Testis (tissue), 5 donors: ENCODE measurements at places on chromosomes 5 and 9. TPM values are rescaled to one million over a fixed set of nuclear protein-coding genes. Genes with fewer than 3 reads are reported as not detected.

The SDHA gene
- 96.9 TPM for total RNA-seq

DNA sequence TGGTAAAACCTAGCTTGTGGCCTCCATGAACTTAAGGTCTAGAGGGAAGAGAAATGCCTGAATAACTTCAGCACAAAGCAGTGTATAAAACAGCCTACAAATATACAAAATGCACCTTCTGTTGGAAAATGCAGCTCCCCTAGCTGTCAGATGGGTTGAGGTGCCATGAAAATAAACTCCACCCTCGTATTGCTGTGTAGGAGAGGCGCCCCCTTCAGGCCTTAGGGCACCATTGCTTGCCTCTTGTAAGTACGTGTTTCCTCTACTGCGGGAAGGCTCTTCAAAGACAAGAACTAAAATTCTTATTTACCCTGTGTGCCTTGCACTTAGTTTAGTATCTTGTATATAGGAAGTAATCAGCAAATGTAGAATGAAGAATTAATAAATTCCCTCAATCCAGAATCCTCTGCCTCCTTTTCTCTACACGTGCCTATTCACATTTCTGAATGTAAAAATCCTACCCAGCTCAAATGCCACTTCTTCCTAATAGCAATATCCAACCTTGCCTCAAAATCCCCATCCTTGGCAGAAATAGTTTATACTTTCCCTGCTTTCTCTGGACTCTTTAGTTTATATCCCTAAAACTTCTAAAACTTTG is 393.7 kb upstream of the PDE4D start:
- DNase-seq = peak; percentile 84

DNA sequence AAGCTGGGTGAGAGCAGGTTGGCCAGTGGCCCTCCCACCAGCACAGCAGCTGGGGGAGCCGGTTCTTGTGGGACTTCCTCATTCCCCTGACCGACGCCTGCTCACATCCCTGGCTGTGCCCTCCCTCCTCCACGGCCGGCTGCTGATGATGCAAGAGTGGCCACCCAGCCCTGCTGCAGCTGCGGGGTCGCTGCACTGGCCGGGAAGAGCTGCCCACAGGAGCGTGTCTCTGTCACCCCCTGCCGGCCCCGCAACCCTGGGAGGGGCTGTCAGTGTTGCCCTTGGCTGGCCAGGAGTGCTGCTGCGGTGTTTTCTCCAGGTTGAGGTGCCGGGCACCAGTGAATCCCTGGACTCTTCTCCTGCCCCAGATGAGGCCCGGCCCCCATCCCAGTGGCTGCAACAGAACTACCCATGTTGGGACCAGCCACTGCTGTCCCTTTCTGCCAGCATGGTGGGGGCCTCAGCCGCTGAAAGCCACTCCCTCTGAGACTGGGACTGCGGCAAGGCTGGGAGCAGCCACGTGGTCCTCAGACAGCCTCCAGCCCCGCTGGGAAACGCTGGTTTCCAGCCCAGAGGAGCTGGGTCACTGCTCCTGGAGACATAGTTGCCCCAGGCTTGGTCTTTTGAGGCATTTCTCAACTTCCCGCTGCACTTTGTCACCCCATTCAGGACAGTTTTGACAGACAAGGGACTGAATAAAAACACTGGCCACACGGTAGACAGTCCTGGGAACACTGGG is 739 bp downstream of the CARD9 start:
- DNase-seq = peak; percentile 51

GRCh38 chr9:97078362-97078761 is 39.4 kb upstream of the CTSV start:
- no peak for DNase-seq
